ENCODE measurements at places on chromosomes 7 and 10.

DNA sequence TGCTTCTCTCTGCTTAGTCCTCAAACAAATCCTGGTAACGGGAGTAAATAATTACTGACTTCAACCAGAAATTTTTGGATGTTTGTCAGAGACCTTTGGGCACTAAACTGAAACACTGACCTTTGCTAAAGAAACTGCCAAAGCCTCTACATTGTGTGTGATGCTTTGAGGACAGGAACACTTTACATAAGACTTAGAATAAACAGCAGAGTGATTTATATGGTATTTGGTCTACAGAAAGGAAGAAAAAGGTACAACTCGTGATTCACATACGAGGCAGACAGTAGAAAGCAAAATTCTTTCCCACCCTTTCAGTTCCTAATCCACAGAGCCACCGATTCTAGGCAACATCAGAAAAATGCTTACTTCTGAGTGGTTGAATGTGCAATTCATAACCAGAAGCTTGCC lies 59.8 kb downstream of the SLC16A12 start:
- DNase-seq = no peak

DNA sequence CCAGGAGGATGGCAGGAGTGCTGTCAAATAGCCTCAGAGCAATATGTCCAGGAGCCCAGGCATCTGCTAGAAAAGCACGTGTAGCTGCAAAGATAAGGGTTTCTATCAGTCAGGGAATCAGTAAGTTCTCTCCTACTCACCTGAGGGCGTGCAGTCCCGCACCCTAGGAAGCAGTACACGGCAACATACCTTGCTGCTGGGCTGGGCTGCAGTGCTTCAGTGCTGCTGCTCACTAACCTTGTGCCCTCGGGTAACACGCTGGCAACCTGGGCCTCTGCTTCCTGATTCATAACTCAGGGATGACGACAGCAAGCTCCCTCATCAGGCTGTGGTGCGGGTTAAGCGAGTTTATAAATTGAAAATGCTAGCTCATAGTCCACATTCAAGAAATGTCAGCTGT lies 29.5 kb upstream of the CCNY start:
- DNase-seq = no peak

DNA sequence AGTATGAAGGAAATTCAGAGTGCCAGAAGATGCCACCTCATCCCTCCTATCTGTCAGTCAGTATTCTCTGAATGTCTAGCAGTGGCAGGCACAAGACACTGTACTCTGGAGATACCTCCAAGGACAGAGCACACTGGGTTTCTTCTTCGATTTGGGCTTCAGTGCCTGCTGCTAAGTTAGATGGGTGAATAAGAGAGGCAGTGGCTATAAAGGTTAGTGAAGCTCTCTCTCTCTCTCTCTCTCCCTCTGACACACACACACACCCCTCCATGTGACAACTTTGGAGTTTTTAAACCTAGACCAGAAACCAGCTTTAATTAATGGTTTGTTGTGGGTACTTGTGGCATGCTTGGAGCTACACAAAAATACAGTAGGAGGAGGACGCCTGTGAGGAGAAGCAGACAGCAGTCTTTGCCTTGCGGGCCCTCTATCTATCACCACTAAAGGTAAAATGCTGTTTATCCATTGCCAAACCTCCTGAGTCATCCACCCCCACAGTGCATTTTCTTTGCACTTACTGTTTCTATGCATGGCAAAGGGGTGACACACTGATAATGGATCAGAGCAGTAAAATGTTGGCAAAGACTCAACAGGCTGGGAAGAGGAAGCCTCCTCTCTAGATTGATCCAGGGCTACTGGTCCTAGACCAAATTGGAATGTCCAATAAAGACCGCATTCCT lies 102.5 kb downstream of the TRIL start:
- no peak for DNase-seq

DNA sequence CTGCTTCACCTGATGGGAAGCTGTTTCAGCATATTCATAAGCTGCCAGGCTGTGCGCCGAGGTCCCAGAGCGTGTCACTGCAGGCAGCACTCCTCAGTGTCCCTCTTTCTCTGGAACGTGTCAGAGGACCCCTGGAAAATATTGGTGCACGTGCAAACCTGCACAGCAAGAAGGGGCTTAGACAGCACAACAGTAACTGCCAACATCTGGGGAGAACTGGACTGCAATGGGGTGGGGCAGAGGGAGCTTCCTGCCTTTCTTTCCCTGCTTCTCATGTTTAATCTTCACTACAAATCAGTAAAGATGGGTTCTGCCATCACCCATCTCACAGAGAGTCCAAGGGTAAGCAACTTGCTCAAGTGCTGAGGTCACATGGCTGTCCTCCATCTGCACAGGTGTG lies 86.5 kb upstream of the GPR26 start:
- no peak for DNase-seq
